ENCODE measurements at places on chromosomes 1 and 21.

DNA sequence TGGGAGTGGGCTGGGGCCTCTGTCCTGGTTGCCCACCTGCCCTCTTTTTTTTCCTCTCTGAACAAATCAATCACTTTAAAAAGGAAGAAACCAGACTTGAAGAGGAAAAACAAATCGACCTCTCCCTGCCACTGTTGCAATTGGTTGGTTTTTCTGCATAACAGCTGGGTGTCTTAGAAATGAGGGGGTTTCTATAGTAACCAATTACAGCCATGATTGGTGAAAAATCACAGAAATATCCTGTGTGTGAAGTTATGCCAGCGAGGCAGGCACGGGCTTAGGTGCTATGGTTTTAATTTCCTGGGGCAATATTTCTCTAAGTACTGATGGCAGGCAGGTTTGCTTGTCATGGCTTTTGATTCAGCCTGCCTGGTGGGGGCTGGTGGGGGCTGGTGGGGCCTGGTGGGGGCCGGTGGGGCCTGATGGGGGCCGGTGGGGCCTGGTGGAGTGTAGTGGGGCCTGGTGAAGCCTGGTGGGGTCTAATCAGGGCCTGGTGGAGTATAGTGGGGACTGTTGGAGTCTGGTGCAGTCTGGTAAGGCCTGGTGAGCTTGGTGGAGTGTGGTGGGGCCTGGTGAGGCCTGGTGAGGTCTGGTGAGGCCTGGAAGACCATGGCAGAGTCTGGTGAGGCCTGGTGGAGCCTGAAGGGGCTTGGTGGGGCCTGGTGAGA is 54.6 kb downstream of the AJAP1 start:
- DNase-seq = no peak

- DNase-seq = no peak
Observed at GRCh38 chr1:198681831-198682759, 43.3 kb downstream of the PTPRC start.

DNA sequence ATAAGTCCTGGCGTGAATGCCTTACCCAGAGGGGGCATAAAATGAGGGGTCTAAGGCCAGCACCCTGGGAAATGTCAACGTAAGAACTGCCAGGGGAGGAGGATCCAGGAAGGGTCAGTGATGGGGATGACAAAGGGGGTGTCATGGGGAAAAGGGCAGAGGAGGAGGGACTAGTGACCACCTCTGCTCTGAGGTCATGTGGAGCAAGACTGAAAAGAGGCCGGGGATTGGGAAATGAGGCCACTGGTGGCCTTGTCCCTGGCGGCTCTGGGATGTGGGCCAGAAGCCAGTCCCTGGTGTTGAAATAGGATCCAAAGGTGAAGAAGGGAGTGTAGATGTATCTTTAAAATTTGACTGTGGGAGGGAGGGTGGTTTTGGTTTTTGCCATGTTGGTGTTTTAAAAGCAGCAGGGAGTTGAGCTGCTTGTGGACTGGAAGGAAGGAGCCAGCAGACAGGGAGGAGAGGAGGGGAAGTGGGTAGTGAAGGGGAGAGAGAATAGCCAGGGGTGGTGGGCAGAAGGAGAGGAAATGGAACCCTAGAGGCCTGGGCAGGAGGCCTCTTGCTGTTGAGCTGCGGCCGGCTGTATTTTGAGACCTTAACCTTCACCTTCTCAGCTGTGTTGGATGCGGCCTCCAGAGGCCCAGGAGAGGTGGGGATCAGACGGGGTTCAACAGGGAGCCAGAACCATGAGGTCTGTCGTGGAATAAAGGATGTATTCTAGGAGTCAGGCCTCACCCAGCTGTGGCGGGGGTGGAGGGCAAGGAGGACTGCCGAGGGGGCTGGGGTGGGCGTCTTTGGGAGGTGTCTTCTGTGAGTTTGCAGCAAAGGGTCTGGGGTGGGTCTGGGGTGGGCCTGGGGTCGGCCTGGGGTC is 92.5 kb downstream of the DHRS3 start:
- DNase-seq = no peak

GRCh38 chr21:39321424-39321823 is 8.0 kb upstream of the BRWD1 start:
- no peak for DNase-seq

GRCh38 chr1:115648717-115649691 is 7.2 kb downstream of the VANGL1 start:
- no peak for DNase-seq

DNA sequence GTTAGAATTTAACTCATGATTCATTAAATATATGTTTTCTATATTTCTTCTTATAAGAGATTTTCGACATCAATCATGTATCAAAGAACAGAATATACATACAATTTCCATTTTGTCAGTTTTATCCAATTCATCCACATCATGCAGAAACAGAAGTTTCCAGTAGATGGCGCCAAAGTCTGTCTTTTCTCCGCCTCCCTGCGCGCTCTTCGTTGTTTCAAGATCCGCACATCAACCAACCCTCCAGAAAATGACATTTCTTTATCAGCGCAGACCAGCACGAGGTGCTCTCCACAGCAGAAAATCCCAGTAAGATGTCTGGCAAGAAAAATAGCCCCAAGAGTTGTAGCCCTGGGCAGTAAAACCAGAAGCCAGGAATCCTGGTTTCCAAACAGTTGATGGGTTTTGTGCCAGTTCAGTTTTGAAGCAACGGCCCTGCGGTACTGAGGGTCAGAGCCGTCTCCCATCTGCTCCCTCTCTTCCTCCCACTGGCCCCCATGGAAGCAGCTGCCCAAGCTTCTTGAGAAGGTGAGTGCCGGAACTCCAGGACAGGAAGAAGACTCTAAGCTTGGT is 38.6 kb upstream of the GPR137B start:
- DNase-seq = peak; percentile 68

GRCh38 chr1:85957760-85958159 is 198.8 kb downstream of the COL24A1 start:
- no peak for DNase-seq

- no peak for DNase-seq
Observed at GRCh38 chr1:162471290-162471853, 26.2 kb upstream of the UHMK1 start.

DNA sequence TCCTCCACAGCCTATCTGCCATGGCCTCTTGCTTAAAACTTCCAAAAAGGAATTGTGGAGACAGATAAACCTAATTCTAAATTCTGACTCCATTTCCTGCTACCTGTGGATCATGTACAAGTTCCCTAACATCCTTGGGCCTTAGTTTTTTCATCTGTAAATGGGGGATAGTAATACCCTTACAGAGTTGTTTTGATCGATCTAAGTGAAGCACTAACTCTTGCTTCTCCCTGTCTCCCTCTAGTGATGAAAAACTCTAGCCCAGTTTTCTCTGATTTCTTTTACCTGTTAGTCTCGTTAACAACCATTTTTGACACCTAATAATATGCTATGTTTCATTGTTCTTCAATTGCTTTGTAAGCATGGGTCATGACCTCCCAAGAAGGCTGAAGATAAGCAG is 65.9 kb downstream of the TM2D1 start:
- no peak for DNase-seq

- DNase-seq = peak; percentile 20
Observed at GRCh38 chr1:204146965-204147364, 4.9 kb downstream of the ETNK2 start.

- no peak for DNase-seq
Observed at GRCh38 chr1:196531737-196532524, 76.3 kb downstream of the KCNT2 start.

DNA sequence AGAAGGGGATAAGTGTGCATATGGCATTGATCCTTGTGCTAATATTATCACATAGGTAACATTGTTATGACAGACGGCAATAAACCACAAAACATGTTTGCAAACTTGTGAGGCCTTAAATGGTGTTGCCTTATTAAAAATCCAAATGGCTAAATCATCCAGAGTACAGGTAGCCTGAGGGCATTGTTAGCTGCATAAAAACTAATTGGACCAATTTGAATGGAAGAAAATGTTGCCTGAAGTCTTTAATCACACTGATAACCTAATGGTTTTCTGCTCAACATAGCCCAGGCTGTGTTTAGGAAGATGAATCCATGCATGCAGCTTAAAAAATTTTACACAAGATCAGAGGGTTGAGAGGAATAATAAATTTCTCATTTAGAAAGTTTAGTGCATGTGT is 19.4 kb upstream of the LRRC53 start:
- DNase-seq = no peak

DNA sequence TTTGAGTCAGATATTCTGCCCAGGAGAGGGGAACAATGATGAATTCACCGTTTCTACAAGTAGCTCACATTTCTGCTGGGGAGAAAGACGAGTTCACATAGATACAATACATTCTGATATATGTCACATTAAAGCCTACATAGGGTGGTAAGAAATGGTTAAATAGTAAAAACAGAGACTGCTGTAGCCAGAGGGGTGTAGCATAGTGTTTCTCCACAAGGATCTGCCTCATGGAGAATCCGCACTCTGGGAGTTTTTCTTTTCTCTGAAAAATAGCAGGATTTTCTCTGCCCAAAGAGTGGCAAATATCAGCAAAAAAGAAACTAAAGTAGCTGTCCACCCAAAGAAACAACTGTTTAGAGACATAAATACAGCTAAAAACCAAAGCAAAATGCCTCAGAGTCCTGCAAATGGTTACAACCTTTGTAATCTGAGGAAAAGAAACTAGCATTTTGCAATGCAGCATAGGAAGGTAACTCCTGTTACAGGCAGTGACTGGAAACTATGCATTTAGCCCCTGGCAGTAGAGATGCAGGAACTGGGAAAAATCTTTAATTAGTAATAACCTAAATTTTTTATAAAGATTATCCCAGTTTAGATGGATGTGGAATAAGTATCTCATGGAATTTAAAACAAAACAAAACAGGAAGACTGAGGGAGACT is 1126.7 kb upstream of the ADGRL2 start:
- no peak for DNase-seq

- DNase-seq = no peak
Observed at GRCh38 chr1:170700842-170701615, 37.1 kb downstream of the PRRX1 start.

DNA sequence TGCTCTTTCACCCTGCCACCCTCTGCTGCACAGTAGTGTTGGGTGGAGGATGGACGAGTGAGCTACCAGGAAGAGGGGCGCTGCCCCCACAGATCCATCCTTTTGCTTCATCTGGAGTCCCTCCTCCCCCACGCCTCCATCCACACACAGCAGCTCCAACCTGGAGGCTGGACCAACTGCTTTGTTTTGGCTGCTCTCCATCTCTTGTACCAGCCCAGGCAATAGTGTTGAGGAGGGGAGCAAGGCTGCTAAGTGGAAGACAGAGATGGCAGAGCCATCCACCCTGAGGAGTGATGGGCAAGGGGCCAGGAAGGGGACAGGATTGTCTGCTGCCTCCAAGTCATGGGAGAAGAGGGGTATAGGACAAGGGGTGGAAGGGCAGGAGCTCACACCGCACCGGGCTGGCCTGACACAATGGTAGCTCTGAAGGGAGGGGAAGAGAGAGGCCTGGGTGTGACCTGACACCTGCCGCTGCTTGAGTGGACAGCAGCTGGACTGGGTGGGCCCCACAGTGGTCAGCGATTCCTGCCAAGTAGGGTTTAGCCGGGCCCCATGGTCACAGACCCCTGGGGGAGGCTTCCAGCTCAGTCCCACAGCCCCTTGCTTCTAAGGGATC is 8.5 kb downstream of the CHRNB2 start:
- DNase-seq = no peak

DNA sequence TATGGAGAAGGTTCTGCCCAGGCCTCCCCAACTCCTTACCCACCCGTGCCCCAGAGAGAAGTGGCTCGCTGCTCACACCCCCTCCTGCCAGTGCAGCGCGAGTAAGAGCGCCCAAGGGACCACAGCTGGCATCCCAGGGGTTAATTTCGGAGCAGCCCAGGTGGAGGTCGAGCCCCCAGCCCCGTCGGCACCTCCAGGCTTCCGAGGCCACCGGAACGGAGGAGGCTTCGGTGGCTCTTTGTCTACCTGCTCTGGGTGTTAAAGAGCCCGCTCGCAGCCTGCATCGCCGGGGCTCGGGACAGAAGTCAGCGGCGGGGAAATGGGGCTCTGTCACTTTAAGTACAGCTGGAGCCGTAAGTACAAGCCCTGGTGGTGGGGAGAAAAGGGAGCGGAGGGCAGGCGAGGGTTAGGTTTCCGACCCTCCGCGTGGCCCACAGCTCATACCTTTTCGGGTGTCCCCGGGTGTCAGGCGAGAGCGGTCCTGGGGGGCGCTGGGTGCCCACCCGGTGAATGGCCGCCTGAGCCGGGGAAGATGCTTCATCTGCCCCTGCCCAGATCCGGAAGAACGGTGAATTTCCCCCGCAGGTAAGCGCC is 89.4 kb upstream of the IPO9 start:
- peak; percentile 75 for DNase-seq

GRCh38 chr1:229538945-229539344 is 19.6 kb downstream of the ABCB10 start:
- no peak for DNase-seq

DNA sequence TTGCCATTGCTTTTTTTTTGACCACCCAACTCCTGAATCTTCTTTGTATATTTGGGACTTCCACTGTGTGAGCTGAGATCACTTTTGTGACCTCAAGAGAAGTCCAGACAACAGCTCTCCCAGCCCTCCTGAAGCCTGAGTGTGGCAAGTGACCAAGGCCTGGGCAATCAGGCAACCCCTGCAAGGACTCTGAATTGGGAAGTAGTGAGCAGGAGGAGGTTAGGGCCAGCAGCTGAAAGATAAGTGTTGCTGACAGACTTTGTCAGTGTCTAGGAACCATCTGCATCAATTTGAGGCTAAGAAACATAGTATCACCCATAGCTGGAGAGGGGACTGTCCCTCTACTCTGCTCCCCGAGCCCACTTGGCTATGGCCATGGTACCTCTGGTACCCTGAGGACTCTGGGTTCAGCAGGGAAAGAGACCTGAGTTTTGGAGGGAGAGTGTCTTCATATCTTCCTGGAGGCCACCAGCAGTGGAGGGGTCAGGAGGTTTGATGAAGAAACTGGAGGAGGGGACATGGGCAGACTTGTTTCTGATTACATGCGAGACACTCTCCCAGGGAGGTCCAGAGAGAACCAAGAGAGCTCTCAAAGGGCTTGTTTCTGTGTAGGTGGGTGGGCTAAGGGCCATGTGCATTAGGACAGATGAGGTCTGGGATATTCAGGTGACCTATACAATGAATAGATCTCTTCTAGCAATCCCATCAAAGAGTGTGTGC is 147.0 kb upstream of the DNAH14 start:
- DNase-seq = no peak

DNA sequence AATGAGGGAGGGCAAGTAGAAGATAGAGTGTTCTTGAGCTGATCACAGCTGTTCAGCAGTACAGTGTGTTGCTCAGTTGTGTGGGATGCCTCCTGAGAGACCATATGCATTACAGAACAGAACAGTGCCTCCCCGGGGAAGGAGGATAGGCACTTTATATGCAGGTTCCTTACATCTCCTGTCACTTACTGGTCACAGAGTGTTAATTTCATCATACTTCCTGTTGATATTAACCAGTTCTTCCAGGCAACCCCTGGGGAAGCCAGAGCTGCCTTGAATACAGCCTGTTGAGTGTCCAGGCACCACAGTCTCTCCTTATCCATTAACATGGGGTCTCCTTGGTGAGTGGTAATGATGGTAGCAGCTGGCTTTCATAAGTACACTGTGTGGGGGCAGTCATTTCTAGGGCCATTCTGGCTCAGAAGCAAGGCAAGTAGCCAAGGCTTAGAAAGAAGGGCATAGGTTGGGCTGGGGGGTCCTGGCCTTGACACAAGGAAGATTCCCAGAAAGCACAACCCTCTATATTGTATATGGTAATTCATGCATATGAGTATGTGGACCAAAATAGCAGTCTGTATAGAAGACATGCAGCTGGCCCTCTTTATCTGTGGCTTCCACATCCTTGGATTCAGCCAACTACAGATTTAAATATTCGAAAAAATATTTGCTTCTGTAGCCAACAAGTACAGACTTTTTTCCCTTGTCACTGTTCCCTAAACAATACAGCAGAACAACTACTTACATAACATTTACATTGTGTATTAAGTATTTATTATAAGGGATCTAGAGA is 142.4 kb downstream of the ZP4 start:
- no peak for DNase-seq
